Thyroid gland (tissue), 4 donors: ENCODE measurements at places on chromosomes 4 and X.

GRCh38 chr4:21775703-21776102 is 172.9 kb downstream of the KCNIP4 start:
- no peak for DNase-seq

GRCh38 chr4:153107246-153107645 is 97.0 kb upstream of the TRIM2 start:
- no peak for DNase-seq

- no peak for DNase-seq
These were observed 243.3 kb downstream of the LDB2 start for GRCh38 chr4:16655111-16655510.

GRCh38 chrX:112865464-112866025 is 24.9 kb upstream of the AMOT start:
- DNase-seq, result no peak

- no peak for DNase-seq
These were observed 137.1 kb downstream of the PJA1 start for GRCh38 chrX:69028006-69028760.

GRCh38 chr4:8886612-8887406 is 15.2 kb upstream of the HMX1 start:
- DNase-seq, result no peak

DNA sequence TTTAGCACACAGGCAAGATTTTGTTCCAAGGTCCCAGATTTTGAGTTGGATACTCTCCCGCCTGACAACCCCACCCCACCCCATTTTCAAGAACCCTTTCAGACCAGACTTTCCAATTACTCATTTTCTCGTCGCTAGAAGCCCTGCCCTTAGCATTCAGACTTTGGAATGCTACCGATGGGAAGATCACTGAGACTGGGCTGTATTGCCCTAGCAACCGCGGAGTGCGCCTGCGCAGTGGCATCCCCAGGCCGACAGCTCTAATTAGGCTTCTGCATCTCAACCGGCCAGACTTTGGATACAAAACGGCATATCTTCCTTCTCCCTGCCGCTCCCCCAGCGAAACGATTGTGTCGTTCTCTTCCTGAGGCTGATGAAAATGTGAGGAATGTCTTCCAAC is 3.4 kb downstream of the MAGEE2 start:
- no peak for DNase-seq

- no peak for DNase-seq
These were observed 81.5 kb downstream of the SORCS2 start for GRCh38 chr4:7273738-7274297.

- no peak for DNase-seq
These were observed 1698.3 kb downstream of the STIM2 start for GRCh38 chr4:28558895-28559294.

GRCh38 chr4:56208103-56208502 is 179.2 kb downstream of the AASDH start:
- DNase-seq, result no peak

- no peak for DNase-seq
These were observed 380.4 kb downstream of the RAPGEF2 start for GRCh38 chr4:159483110-159483781.

GRCh38 chr4:142840516-142841123 is 5.5 kb downstream of the INPP4B start:
- no peak for DNase-seq
